ENCODE measurements at places on chromosomes 12 and 14.

DNA sequence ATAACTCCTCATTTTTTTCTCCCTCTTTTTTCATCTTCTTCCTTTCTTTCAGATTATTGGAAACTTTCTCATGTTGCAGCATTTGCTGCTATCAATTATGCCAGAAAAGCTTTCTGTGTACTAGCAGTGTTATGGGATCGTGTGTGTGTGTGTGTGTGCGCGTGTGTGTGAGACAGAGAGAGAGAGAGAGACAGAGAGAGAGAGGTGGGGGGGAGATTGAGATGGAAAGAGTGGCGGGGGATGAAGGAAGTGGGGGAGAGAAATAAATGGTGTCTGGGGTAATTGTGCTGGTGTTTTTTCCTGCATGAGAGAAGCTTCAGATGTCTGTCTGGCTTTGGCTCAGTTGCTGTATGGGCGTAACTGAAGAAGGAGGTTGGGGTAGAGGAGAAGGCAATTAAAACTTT lies 268.9 kb downstream of the RAD51B start:
- DNase-seq: no peak

- no peak for DNase-seq
Measured at GRCh38 chr12:32444895-32445294, 45.5 kb downstream of the FGD4 start.

GRCh38 chr12:66901138-66901932 lies 222.5 kb upstream of the GRIP1 start:
- no peak for DNase-seq

GRCh38 chr12:105109465-105110212 lies 2.1 kb downstream of the WASHC4 start:
- DNase-seq: no peak

DNA sequence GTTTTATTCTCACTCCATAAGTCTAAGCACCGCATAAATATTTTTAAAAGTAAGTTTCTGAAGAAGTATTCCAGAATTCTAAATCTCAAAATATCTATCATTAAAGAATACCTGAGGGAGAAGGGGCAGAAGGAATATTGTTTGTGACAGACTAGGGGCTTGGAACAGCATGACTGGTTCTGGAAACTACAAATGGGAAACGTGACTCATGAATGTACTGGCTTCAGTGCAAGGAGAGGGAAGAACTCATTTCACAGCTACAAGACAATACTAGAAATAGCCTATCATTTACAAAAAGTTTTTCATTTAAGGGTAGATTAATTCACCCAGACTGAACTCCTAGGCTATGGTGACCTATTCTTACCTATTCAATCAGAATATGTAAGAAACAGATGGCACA lies 121.3 kb downstream of the SLC25A21 start:
- no peak for DNase-seq
